HT-29 (cell line): ENCODE measurements at places on chromosomes 1 and 21. TPM values are rescaled to one million over a fixed set of nuclear protein-coding genes. Genes with fewer than 3 reads are reported as not detected.

DAB1 gene
- total RNA-seq, result 0.03 TPM in 1 of 2 replicates, not detected in the other

VCAM1 gene
- total RNA-seq, result not detected in 2 replicates

PNRC2 gene
- 56.4 and 74.5 TPM in 2 replicates for total RNA-seq

TMCC2 gene
- total RNA-seq, result 0.08 and 0.21 TPM in 2 replicates

TMEM125 gene
- total RNA-seq, result 64.2 and 65.2 TPM in 2 replicates

- DNase-seq, result no peak
These were observed 67.7 kb downstream of the LBR start for GRCh38 chr1:225360119-225360518.

DNA sequence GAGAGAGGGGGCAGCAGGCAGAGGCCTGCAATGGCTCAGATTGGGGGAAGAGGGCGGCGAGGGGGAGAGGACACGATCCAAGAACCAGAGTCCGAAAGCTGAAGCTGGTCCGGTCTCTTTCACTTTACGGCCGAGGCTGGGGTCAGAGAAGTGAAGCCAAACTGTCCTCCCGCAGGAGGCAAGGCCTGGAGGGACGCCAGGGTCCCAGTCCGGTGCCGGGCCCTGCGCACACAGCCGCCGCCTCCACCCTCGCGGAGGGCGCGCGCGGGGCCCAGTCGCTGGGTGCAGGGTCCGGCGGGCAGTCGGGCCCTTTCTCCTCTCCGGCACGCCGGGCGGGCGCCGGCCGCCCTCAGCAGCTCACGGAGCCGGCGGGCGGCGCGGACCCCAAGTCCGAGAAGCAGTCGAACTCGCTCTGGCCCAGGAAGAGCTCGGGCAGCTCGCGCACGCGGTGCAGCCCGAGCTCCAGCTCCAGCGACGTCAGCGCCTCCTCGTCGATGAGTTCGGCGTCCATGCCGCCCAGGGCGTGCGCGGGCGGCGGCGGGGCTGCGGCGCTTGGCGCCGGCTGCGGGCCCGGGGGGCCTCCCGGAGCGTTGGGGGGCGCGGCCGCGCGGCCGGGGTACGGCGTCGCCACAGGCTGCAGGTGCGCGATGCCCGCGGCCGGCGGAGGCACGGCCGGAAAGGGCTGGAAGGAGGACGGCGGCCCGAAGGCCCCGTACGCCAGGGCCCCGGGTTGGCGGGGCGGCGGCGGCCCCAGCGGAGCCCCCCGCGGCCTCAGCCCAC lies 749 bp downstream of the CITED4 start:
- no peak for DNase-seq

GRCh38 chr1:30035522-30036228 lies 687.7 kb downstream of the MATN1 start:
- DNase-seq, result no peak

GRCh38 chr21:41031701-41032220 lies 136.2 kb upstream of the BACE2 start:
- no peak for DNase-seq

DNA sequence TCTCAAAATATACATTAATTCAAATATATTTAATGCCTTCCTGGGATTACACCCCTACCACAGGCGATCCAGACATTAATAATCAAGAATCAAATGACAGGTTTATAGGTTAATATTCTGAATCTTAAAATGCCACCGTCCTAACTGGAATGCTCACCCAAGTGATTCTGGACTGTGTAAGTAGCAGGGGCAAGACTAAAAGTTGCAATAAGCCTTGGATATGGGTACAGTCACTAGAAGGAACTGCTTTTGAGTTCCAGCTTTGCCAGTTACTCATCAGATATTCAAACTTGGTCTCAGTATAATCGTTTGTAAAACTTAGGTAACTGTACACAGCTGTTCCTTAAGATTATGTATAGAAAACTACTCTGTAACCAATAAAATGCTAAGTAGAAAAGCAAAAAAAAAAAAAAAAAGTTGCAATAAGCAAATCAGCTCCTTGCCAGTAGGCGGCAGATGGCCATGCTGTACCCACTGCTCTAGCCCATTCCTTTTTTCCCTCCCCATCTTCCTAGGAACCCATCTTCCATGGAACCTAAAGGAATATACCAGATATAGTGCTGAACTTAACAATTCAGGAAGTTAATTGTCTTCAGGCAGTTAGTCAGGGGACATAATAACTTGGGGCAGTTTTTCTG lies 10.5 kb downstream of the RO60 start:
- peak; percentile 48 for DNase-seq
